AG04450 (cell line): ENCODE measurements at places on chromosomes 13 and 19.

- no peak for DNase-seq
Measured at GRCh38 chr13:90428522-90429210, 918.8 kb upstream of the MIR17HG start.

DNA sequence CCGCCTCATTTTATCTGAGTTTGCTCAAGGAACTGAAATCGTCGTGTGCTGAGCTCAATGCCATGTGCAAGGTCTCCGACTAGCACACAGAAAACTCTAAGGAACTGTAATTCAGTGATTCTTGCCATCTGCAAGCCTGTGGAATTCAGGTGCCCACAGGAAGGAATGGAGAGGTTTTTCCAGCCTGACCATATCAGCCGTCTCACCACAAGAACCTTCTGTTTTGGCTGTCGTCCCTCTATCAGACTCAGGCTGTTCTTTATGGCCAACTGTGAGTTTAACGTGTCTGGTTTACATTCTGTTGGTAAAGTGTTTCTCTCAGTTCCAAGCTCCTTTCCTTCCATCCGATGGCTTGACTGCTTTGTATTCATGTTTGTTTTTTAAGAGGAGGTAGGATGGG, 293.5 kb downstream of the SPRY2 start:
- peak; percentile 30 for DNase-seq

- no peak for DNase-seq
Measured at GRCh38 chr13:27708325-27708724, 84.0 kb upstream of the GSX1 start.

DNA sequence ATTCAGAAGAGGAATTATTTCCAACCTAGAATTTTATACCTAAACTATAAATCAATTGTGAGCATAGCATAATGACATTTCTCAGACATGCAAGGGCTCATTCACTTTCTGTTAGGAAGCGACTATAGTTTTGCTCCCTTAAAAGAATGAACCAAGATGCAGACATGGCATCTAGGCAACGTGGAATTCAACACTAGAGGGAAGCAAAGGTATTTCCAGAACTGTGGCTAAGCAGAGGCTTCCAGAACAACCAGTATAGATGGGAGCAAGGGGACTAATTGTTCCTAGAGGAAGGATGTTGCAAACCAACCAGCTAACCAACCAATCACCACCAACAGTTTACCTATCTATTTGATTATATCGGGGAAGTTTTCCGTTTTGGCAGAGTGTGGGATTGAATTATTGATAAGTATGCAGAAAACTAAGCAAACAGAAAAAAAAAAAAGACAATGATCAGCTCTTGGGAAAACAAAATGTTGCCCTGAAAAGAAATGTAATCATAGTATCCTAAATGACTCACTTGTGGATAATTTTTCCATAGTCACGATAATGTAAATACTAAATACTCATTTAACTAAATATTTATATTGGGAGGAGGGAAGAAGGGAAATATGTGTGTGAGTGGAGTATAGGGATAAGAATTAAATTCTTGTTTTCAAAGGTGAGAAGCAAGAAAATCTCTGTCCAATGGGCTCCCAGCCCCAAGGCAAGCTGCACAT, 21.1 kb downstream of the ARL11 start:
- DNase-seq, result no peak

DNA sequence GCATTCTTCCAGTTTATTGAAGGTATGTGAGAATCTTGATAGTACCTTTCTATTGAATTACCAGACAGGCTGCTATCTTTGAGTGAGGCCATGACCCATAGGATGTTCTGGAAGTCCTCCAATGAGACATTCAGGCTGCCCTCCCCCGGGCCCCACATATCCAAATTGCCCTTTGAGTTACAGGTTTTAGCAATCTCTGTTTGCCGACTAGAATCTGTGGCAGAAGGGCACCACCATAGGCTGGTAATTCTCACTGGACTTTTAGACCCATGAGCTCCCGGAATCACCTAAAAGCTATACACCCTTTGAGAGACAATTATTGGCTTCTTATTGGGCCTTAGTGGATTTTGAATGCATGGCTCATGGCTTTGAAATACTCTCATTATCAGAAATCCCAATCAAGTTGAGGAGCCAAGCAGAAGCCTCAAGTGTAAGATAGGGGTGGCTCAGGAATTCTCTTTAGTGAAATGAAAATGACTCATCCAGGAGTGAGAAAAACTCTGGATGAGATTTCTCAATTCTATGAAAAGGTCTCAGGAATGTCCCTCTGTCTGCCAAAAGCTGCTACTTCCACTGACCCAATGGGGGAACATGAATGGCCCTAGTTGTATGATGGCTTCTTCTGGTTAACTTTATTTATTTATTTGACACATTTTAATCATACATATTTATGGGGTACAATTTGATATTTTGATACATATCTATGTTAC, 172.1 kb upstream of the CSNK1A1L start:
- peak; percentile 7 for DNase-seq

DNA sequence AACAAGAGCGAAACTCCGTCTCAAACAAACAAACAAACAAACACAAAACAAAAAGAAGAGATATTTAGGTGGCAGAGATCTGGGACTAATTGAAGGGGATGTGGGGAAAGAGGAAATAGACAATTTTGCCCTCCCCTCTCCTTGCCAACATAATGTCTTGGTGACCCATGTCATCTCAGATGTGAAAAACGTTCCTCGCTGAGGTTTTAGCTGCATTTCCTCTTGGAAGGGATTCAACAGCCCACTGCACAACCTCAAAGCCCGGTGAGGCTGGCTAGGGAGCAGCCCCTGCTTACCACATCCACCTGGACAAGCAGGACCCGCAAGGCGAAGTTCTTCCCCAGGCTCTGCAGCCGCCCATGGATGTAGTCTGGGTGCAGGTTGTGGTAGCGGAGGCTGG, 4.9 kb downstream of the ERCC1 start:
- no peak for DNase-seq

- no peak for DNase-seq
Measured at GRCh38 chr13:27128825-27129627, 42.6 kb downstream of the USP12 start.

- no peak for DNase-seq
Measured at GRCh38 chr13:22644941-22645340, 535.8 kb upstream of the SGCG start.

- peak; percentile 48 for DNase-seq
Measured at GRCh38 chr13:31424130-31424729, 224.5 kb downstream of the B3GLCT start.

- no peak for DNase-seq
Measured at GRCh38 chr19:41638641-41639081, 11.8 kb upstream of the CEACAM4 start.

- DNase-seq, result no peak
Measured at GRCh38 chr19:2087621-2088100, 8.5 kb downstream of the MOB3A start.

- DNase-seq, result no peak
Measured at GRCh38 chr19:3604987-3605343, 1.7 kb downstream of the TBXA2R start.

GRCh38 chr19:15357906-15358305, 21.7 kb downstream of the AKAP8 start:
- DNase-seq, result no peak

GRCh38 chr13:65330287-65330686, 1899.8 kb downstream of the PCDH9 start:
- DNase-seq, result no peak

DNA sequence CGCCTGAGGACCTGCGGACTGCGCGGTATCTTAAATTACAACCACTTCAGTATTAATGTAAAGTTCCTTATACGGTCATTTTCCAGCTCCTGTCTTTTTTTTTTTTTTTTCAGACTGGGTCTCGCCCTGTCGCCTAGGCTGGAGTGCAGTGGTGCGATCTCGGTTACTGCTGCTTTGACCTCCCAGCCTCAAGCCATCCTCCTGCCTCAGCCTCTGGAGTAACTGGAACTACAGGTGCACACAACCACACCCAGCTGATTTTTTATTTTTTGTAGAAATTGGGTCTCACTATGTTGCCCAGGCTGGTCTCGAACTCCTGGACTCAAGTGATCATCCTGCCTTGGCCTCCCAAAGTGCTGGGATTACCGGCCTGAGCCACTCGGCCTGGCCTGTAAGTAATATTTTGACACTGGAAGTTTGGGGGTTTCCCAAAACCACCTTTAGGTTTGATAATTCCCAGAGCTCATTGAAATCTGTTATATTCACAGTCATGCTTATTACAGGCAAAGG, 406 bp upstream of the EID2B start:
- no peak for DNase-seq

DNA sequence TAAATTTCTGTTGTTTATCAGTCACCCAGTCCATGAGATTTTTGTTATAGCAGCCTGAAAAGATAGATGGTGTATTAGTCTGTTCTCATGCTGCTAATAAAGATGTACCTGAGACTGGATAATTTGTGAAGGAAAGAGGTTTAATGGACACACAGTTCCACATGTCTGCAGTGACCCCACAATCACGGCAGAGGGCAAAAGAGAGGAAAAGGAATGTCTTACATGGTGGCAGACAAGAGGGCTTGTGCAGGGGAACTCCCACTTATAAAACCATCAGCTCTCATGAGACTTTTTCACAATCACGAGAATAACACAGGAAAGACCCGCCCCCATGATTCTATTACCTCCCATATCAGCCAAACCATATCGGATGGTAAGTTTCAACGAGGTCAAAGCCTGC, 309.2 kb downstream of the LIG4 start:
- no peak for DNase-seq

DNA sequence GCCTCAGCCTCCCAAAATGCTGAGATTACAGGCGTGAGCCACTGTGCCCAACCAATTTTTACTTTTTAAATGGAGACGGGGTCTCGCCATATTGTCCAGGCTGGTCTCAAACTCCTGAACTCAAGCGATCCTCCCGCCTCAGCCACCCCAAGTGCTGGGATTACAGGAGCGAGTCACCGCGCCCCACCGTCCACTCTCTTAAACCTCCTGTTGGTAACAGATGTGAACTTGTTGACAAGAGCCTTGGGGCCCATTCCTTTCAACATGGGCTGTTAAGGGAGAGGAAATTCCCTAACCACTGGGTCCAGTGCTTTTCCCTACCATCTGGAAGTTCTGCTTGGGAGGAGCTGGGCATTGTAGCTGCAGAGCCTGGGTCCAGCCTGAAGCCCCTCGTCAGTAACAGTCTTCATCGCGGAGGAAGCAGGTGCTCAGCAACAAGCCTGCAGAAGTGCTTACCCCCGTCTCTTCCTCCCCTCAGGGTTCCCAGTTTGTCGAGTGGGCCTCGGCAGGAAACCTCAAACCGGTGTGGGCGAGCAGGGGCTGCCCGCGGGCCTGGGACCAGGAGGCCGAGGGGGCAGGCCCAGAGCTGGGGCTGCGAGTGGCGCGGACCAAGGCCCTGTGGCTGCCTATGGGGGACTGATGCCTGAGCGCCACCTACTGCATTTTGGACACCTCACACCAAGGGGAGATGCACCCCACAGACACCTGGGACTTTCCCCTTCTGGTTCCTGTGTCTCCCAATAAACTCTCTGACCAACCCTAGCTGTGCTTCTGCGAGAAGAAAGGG, 4.0 kb upstream of the FLT3LG start:
- DNase-seq, result no peak
